CD4-positive, alpha-beta memory T cell (primary cell): ENCODE measurements at places on chromosomes 2 and 18. TPM values are rescaled to one million over a fixed set of nuclear protein-coding genes. Genes with fewer than 3 reads are reported as not detected.

- DNase-seq, result no peak
- H3K4me3 ChIP-seq, result no peak overlapping the region
- H3K4me1 ChIP-seq, result no peaks in the 10 kb centered on the region
- no peak overlapping the region for H3K27ac ChIP-seq
- H3K27me3 ChIP-seq, result no peaks in the 10 kb centered on the region
Observed at GRCh38 chr18:24934258-24934932, 417.6 kb downstream of the ZNF521 start.

GRCh38 chr2:39266139-39266805, 22.5 kb upstream of the CDKL4 start:
- peaks cover 20% of the 10 kb centered on the region for H3K4me1 ChIP-seq
- no peaks in the 10 kb centered on the region for H3K27me3 ChIP-seq
- no peak for DNase-seq
- H3K36me3 ChIP-seq, result no peaks in the 10 kb centered on the region
- H3K4me3 ChIP-seq, result no peak overlapping the region
- no peak overlapping the region for H3K27ac ChIP-seq

DNA sequence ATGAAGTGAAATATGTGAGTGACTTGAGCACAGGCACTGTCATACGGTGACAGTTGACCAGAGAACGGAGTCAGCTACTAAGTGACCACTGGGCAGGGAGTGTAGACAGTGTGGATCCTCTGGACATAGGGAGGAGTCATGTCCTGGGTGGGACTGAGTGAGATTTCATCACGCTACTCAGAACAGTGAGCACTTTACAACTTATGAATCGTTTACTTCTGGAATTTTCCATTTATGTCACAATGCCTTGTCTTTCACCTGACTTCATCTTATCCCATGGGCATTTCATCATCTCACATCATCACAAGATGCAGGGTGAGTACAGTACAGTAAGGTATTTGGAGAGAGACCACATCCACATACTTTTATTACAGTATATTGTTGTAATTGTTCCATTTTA, 29.0 kb downstream of the PTPRM start:
- H3K27me3 ChIP-seq, result no peaks in the 10 kb centered on the region
- H3K4me1 ChIP-seq, result no peaks in the 10 kb centered on the region
- no peak overlapping the region for H3K4me3 ChIP-seq
- no peaks in the 10 kb centered on the region for H3K36me3 ChIP-seq
- DNase-seq, result no peak

- H3K4me3 ChIP-seq, result no peak overlapping the region
- no peak for DNase-seq
- no peaks in the 10 kb centered on the region for H3K27me3 ChIP-seq
- H3K36me3 ChIP-seq, result no peaks in the 10 kb centered on the region
- no peaks in the 10 kb centered on the region for H3K4me1 ChIP-seq
Observed at GRCh38 chr2:21591926-21592325, 468.2 kb downstream of the TDRD15 start.

- peaks cover 32% of the 10 kb centered on the region for H3K4me1 ChIP-seq
- H3K4me3 ChIP-seq, result no peak overlapping the region
- no peaks in the 10 kb centered on the region for H3K36me3 ChIP-seq
Observed at GRCh38 chr18:54712306-54712705, 116.0 kb upstream of the RAB27B start.

- H3K27me3 ChIP-seq, result no peaks in the 10 kb centered on the region
- H3K27ac ChIP-seq, result no peak overlapping the region
- peaks cover 6% of the 10 kb centered on the region for H3K4me1 ChIP-seq
- no peak for DNase-seq
Observed at GRCh38 chr2:147479358-147479757, 365.5 kb upstream of the ACVR2A start.

- no peaks in the 10 kb centered on the region for H3K27me3 ChIP-seq
- H3K36me3 ChIP-seq, result no peaks in the 10 kb centered on the region
- no peak for DNase-seq
Observed at GRCh38 chr2:18426174-18426573, 134.3 kb downstream of the RDH14 start.

- H3K27ac ChIP-seq, result no peak overlapping the region
- no peaks in the 10 kb centered on the region for H3K36me3 ChIP-seq
- H3K4me1 ChIP-seq, result peaks cover 23% of the 10 kb centered on the region
- H3K4me3 ChIP-seq, result no peak overlapping the region
- DNase-seq, result no peak
- H3K27me3 ChIP-seq, result no peaks in the 10 kb centered on the region
Observed at GRCh38 chr2:58042486-58042970, 4.1 kb upstream of the VRK2 start.

DNA sequence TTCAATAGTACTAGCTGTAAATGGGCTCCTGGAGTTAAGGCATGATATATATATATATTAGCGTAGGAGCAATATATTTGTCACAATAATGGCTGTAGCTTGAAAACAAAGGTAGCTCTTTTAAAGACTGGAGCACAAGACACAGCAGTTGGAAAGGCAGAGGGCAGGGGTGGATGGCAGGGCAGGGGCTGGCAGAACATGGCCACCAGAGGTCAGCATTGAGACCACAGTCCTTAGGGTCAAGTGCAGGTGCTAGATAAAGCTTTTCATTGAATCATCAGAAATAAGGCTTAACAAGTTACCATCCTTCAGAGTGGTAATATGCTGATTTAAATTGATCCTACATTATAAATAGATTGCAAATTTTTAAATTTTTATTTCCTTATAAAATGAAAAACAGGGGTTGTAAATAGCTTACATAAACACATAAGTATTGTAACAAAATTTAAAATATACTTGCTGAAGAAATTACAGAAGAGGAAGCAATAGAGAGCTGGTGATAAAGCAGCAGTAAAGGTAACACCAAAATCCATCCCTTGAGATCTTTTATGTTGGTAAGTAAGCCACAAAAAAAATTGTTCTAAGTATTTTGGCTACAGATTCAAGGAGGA, 161.2 kb upstream of the PIEZO2 start:
- H3K36me3 ChIP-seq, result no peaks in the 10 kb centered on the region
- no peak overlapping the region for H3K27ac ChIP-seq
- DNase-seq, result no peak
- no peak overlapping the region for H3K4me3 ChIP-seq

GRCh38 chr2:69095305-69095704, 82.3 kb downstream of the ANTXR1 start:
- no peaks in the 10 kb centered on the region for H3K36me3 ChIP-seq
- no peak overlapping the region for H3K27ac ChIP-seq
- H3K27me3 ChIP-seq, result no peaks in the 10 kb centered on the region

GRCh38 chr18:33210575-33211189, 229.8 kb downstream of the CCDC178 start:
- no peaks in the 10 kb centered on the region for H3K4me1 ChIP-seq
- H3K27ac ChIP-seq, result no peak overlapping the region
- DNase-seq, result no peak

DNA sequence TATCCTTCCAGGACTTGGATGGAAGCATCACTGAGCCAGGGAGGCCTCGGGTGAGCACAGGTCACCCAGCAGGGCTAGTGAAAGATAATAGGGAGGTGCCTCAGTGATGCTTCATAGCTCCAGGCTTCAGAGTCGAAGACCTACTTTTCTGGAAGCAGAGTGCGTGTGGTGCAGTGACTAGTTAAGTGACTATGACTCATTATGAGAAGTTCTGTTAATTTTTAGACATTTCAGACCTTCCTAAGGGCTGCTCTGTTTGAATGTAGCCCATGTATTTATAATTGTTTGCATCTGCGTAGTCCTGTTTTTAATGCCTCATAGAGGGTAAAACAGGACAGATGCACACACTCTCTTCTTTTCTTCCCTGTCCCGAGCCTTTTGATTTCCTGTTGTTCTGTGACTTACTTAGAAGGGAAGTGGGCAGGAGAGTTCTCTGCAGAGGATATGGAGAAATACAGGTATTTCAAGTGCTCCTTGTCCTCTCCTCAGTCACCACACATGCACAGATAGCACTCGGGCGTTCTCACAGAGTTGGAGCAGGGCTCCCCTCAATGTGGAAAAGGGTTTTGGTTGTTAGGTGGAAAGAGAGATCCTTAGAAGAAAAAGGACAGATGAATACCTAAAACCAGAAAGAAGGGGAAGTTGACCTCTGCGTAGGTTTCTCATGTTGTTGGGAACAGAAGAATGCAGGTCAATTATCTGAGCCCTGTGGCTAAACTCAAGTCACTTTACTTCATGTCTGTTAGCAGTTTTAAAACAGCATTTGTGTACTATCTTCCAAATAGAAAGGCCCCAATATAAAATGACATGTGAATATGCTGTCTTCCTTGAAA, 34.7 kb downstream of the RALB start:
- H3K36me3 ChIP-seq, result no peaks in the 10 kb centered on the region
- no peak overlapping the region for H3K27ac ChIP-seq
- H3K4me3 ChIP-seq, result no peak overlapping the region
- H3K4me1 ChIP-seq, result peaks cover 27% of the 10 kb centered on the region
- H3K27me3 ChIP-seq, result no peaks in the 10 kb centered on the region

- no peaks in the 10 kb centered on the region for H3K36me3 ChIP-seq
- H3K4me1 ChIP-seq, result no peaks in the 10 kb centered on the region
- H3K4me3 ChIP-seq, result no peak overlapping the region
- peaks cover 4% of the 10 kb centered on the region for H3K27me3 ChIP-seq
Observed at GRCh38 chr2:161436411-161436810, 20.3 kb downstream of the TBR1 start.

DNA sequence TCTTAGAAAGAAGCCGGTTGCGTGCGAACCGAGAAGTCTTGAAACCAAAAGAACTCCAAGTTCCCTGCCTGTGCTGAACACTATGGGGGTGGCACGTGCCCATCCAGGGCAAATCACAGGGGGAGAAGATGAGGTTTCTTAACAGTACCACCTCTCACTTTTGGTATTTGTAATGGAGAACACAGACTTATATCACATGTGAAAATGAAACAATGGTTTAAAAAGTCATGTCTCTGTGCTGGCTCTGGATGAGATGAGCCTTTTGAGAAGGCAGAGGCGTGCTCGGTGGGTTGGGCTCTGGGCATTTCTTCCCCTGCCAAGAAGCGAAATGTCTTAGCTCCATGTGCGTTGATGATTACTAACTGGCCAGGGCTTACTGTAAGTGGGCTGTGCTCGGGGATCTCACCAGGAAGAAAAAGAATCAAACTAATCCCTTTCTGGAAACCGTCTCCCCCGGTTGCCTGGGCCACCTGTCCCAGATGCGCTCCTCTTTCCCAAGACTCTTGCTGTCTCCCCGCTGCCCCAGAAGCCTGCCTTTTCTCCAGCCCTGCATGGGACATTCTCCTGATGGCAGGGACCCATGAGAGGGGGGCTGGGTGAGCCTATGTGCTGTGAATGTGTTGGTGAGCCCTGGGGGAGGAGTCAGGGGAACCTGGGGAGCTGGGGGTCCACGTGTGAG, 252.9 kb downstream of the PRKCE start:
- H3K27me3 ChIP-seq, result no peaks in the 10 kb centered on the region
- H3K36me3 ChIP-seq, result no peaks in the 10 kb centered on the region
- H3K4me3 ChIP-seq, result no peak overlapping the region
- no peak overlapping the region for H3K27ac ChIP-seq

DNA sequence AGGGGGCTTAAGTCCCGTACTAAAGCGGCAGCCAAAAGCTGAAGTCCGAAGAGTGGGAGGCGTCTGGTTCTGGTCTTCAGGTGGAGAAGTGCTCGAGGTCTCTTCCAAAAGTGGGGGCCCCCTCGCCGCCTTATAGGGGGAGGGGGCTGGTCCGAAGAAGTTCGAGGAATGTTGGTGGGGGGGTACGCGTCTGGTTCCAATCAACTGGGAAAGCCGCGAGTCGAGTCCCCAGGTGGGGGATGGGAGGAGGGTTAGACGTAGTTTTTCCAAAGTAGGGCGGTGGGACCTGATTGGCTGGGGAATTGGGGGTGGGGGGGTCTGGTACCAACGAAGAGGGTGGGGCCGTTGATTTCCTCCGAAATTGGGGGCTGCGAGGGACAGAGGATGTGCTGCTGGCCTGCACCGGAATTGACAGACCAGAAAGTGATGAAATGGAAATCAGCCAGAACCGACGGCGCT, 594 bp downstream of the ITM2C start:
- H3K4me1 ChIP-seq, result peaks cover 39% of the 10 kb centered on the region
- no peaks in the 10 kb centered on the region for H3K27me3 ChIP-seq
- DNase-seq, result no peak
- H3K4me3 ChIP-seq, result peak overlapping the region; percentile 70
- peak overlapping the region; percentile 45 for H3K27ac ChIP-seq

GRCh38 chr2:223470602-223471001, 131.6 kb downstream of the SCG2 start:
- no peaks in the 10 kb centered on the region for H3K27me3 ChIP-seq
- DNase-seq, result no peak
- no peaks in the 10 kb centered on the region for H3K36me3 ChIP-seq
- H3K27ac ChIP-seq, result no peak overlapping the region
- H3K4me1 ChIP-seq, result no peaks in the 10 kb centered on the region
- no peak overlapping the region for H3K4me3 ChIP-seq

DNA sequence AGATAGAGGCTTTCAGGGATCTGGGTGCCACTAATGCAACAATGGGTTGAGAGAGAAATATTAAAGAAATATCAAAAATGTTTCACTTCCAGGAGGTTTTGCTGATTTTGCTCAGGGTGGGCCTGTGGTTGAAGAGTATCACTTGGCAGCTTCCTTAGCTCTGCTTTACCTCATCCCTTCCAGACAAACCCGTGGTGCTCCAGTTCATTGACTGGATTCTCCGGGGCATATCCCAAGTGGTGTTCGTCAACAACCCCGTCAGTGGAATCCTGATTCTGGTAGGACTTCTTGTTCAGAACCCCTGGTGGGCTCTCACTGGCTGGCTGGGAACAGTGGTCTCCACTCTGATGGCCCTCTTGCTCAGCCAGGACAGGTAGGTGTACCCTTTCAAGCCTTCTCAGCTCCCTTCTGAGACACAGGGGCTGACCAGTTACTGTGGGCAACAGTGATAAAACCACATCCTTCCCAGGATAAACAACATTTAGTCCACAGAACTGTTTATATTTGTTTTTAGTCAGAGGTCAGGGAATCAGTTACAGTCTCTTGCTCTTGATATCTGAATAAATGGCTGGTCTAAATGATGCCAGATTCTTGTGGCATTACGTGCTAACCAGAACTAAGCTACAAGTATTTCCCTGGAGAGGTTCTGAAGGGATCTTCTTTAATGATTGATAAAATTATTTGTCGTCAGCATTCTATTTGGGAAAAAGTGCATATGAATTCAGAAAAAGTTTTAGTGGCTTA, 7.0 kb downstream of the SLC14A1 start:
- H3K27me3 ChIP-seq, result no peaks in the 10 kb centered on the region
- H3K4me1 ChIP-seq, result no peaks in the 10 kb centered on the region
- H3K27ac ChIP-seq, result no peak overlapping the region
- H3K36me3 ChIP-seq, result no peaks in the 10 kb centered on the region
- no peak for DNase-seq

Gene GKN2
- total RNA-seq, result not detected

Gene NEU2
- total RNA-seq, result not detected

Gene PAX8
- 1.7 TPM for total RNA-seq

Gene SULT1C4
- not detected for total RNA-seq

Gene SERPINB12
- total RNA-seq, result not detected
